ENCODE measurements at places on chromosomes 7 and 10.
A peak's percentile ranks its signal among the peaks of the same experiment; 100 is the strongest.

DNA sequence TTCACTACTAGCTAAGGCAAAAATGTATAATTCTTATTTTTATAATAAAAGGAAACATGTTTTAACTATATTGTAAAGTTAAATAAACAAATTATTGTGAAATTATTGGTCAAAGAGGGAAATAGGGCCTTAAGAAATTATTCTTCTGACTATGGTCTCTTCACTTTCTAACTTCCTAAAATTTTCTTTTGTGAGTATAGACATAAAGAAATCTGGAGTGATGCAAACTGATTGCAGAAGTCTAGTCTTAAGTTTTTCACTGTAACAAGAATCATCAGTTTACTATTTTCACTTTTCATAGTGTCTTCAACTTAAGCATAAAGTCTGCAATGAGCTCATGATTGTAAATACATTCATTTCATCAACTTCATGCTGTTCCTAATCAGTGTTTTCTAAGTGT is 525.4 kb downstream of the TFEC start:
- no peak for DNase-seq

- DNase-seq, result no peak
Observed at GRCh38 chr10:31867646-31868045, 61.0 kb downstream of the ARHGAP12 start.

DNA sequence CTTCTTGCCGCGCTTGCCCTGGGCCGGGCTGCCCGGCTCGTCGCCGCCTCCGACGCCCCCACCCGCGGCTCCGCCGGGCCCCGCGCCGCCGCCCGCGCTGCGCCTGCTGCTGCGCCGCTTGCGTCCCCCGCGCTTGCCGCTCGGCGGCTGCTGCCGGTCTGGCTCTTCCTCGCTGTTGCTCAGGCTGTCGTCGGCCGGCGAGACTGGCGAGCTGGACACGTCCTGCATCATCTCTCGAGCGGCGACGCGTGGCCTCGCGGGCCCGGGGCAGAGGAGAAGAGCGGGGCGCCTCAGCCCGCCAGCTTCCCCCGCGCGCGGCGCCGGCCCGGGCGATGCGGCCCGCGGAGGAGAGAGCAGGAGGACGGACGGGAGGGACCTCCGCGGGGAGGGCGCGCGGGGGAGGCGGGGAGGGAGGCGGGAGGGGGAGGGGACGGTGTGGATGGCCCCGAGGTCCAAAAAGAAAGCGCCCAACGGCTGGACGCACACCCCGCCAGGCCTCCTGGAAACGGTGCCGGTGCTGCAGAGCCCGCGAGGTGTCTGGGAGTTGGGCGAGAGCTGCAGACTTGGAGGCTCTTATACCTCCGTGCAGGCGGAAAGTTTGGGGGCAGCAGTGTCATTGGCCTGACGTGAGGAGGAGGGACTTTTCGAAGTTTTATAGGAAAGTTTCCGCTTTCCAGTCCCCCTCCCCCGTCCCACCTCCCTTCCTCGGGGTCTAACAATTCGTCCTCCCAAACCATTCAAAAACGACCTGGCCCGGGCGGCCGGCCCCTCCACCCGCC is at the start of gene TWIST1:
TWIST1 (minus strand) TSS at position 546 of the 779 bp plus-strand sequence; CDS start at position 231, 315 bp downstream.
- DNase-seq, result peak; percentile 99

DNA sequence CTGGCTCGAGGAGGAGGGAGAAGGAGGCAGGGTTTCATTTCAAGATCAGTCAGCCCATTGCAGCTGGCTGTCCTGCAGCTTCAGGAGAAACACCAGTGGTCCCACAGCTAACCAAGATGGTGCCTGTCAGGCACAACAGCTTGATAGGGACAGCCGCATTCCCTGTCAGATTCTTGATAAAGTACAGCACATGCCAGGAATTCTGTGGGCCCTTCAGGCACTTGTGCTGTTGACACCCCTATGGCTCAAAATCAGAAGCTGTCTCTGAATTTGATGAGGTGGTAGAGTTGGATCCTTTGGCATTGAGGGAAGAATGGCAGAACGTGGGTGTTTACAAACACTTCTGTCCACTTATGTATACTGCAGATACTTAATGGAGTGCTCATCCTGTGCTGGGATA is 354.3 kb downstream of the KCNMA1 start:
- DNase-seq, result no peak

- no peak for DNase-seq
Observed at GRCh38 chr7:42877862-42878261, 34.0 kb downstream of the C7orf25 start.

DNA sequence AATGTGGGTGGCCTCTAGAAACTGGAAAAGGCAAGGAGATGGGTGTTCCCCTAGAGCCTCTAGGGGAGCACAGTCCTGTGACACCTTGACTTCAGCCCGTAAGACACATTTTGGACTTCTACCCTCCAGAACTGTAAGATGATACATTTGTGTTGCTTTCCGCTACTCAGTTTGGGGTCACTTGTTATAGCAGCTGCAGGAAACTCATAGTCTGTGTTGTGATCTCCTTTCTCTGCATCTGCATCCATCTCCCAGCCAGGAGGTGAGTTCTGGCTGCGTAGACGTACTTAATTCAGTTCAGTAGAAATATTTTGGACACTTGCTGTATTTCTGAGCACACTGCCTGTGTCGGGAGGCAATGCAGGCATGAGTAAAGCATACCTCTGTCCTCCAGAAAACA is 29.3 kb upstream of the DMBT1 start:
- no peak for DNase-seq

DNA sequence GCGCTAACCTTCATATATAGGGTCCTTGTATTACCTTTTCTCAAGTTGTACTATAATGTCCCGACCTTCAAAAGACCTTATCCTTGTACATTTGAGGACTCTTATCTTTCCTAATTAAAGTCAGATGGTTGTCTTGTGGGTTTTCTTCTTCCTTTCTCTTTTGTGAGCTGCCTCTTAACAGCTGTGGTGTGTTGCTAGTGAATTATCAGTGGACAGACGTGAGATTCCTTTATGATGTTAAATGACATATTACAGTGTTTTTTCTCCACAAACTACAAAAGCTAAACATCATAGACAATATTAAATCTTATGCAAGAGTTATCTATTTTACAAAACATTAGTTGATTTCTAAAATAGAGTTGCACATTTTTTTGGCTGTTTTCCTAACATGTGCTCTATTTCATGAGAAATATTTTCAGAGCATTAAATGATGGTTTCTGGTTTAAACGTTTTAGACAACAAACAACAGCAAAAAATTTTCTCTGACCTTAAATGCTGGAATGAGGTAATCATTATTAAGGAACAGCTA is 272.2 kb upstream of the NPVF start:
- DNase-seq, result no peak

DNA sequence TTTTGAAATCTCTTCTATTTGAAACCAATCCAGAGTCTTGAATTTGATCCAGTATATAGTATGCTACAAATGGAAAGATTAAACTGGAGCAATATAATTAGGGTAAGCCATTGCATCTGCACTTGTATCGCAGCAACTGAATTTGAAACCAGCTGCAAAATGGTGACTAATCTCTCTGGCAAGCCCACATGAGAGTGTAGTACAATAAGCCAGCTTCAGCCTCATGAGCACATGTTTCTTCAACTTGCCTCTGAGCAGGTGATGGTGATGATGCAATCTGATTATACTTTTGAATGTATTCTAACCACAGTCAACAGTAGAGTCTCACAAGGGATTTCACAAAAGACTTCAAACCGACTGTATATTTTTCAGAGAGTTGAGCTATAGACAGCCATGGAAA is 829 bp upstream of the RPA3 start:
- peak; percentile 95 for DNase-seq

DNA sequence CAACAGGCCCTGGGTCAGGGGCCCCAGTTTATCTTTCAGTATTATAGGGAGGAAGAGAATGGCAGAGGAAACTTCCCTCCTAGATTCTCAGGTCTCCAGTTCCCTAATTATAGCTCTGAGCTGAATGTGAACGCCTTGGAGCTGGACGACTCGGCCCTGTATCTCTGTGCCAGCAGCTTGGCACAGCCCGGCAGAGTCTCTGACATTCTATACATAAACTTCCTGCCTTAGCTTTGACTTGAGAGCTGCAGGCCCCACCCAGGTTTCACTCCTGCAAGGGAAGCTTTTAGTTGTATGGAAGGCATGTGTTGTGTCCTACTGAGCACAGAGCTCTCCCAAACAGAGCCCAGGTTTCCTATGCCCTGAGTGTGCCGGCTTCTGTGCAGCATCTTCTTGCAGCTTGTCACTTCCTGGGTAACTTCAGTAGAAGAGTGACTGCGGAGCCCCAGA is 205.6 kb upstream of the PRSS58 start:
- peak; percentile 56 for DNase-seq

- peak; percentile 34 for DNase-seq
Observed at GRCh38 chr10:91312382-91312733, 91.9 kb downstream of the PCGF5 start.

DNA sequence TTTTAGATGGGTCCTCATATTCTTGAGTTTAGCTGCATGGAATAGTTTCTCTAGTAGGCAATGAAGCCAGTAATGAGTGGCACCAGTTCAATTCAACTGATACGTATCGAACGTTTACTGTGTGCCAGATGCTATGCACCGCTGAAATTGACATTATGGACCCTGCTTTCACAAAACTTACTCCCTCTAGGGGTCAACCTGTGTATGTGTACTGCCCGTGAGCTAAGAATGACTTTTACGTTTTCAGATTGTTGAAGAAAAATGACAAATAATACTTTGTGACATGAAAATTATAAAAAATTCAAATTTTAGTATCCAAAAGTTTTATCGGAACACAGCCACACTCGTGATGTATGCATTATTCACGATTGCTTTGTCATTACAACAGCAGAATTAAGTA is 95.5 kb downstream of the ZMYND11 start:
- DNase-seq, result no peak

DNA sequence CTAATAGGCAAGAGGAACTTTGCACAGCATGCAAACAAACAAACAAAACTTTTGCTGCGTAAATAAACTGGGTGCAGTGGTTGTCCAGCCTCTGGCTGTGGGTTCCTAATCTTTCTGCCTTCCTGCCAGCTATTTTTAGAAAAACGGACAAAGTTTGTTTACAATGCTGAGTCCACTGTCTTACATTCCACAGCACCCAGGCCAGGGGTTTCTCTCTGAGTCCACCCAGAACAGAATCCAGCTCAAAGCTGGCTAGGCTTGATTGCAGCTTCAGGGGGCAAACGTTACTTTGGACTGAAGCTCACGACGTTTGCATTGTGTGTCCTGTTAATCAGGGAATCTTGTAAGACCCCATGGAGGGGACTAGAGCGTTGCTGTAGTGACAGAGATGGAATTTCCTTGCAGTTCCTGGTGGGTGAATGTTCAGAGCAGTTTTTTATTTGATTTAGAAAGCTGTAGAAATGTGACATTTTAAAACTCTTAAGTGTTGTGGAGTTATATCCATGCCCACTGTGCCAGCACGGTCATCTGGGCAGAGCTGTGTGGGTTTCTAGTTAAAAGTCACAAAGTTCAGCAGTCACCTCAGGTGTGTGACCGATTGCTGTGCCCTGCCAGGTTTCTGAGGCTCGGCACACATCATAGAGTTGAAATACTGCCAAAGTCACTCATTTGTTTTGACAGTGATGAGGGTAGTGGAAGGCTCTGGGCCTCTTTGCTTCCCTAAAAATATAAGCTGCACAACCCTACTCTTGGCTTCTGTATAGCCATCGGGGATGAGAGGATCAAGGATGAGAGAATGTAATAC is 247.0 kb downstream of the STK31 start:
- DNase-seq, result no peak

- DNase-seq, result peak; percentile 19
Observed at GRCh38 chr10:62578301-62578700, 204.1 kb downstream of the ZNF365 start.

- no peak for DNase-seq
Observed at GRCh38 chr7:116738378-116738777, 66.4 kb downstream of the MET start.

DNA sequence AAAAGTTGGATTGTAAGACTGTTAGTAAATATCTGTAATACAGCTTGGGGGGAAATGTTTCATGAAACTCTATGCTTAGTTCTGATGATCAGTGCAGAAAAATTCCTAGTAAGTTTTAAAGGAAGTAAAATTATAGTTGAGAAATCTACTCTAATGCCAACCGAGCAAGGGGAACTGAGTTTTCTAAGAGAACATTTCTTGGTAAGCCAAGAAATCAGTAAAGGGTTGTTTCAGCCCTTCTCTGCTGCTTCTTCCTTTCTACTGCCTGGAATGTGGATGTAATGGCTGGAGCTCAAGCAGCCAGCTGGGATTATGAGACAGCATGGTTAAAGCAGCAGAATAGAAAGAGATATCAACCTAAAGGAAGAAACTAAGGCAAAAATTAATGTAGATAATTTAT is 15.9 kb upstream of the AKR1B1 start:
- no peak for DNase-seq

GRCh38 chr10:16847644-16848043 is 30.4 kb upstream of the RSU1 start:
- DNase-seq, result peak; percentile 36

- peak; percentile 14 for DNase-seq
Observed at GRCh38 chr10:75287697-75288096, 51.9 kb upstream of the COMTD1 start.

- DNase-seq, result peak; percentile 58
Observed at GRCh38 chr10:124740369-124741280, 3.6 kb downstream of the FAM53B start.

DNA sequence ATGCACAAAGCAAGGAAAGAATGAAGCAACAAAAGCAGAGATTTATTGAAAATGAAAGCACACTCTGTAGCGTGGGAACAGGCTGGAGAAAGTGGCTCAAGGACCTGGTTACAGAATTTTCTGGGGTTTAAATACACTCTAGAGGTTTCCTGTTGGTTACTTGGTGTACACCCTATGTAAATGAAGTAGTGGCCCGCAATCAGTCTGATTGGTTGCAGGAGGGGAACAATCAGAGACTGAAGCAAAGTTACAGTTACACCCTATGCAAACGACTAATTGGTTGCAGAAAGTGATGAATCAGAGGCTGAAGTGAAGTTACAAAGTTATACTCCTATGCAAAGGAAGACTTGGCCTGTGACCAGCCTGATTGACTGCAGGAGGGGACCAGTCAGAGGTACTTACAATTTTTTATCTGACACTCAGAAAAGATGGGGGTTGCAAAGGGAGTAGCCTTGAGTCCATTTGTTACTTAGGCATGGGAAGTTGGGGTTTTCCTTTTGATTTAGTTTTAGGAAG is 3.6 kb upstream of the MTPN start:
- peak; percentile 53 for DNase-seq

GRCh38 chr7:26860361-26860760 is 4.0 kb downstream of the SKAP2 start:
- no peak for DNase-seq

DNA sequence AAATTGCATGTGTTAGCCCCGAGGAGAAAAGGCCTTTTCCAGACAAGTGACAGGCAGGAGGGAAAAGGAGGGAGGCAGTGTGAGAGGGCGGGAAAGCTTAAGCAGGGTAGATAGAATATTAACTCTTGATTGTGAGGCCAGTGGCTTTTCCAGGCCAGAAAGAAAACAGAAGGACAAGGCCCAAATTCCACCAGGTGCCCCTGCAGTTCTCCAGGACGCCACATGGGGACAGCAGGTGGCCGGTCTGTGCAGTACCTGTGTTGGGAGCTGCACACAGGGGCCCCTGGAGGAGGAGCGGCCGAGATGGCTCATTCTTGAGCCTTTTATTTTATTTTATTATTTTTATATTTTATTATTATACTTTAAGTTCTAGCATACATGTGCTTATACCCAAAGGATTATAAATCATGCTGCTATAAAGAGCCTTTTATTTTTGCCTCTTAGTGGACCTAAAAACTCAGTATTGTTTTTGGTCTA is 141.3 kb upstream of the KLF14 start:
- no peak for DNase-seq

- DNase-seq, result no peak
Observed at GRCh38 chr7:28362812-28363211, 49.5 kb upstream of the CREB5 start.
